ENCODE measurements at places on chromosomes 6 and 20.

DNA sequence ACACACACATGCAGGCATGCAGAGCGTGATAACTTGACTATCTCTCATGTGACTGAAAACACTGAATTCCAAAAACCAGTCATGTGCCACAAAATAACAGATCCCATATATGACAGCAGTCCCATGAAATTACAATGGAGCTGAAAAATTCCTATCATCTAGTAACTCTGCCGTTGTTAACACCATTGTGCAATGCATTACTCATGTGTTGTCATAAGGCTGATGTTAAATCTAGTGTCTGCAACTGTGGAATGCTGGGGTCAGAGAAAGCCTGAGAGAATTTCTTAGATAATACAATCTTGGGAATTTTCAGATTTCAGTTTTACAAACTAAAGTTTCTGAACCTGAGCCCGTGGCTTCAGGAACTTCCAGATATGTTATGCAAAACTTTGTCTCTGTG, 70.2 kb downstream of the LYRM4 start:
- DNase-seq: no peak

GRCh38 chr6:151731313-151731712, 76.2 kb upstream of the ESR1 start:
- DNase-seq: no peak

GRCh38 chr20:1664911-1665310, 7.3 kb upstream of the SIRPG start:
- DNase-seq: no peak

GRCh38 chr20:5667705-5668528, 82.3 kb upstream of the SHLD1 start:
- no peak for DNase-seq

DNA sequence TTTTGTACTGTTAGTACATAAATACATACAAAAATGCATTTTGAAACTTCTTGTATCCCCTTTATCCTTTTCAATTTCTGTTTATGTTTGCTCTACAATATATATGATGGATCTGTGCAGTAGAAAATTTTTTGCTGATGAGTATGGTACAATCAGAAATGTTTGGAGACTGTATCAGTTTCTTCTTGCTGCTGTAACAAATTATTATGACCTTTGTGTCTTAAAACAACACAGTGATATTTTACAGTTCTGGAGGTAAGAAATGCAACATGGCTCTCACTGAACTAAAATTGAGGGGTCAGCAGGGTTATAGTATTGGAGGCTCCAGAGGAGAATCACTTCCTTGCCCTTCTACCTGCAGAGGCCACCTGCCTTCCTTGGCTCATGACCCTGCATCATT, 184.4 kb downstream of the EYA2 start:
- no peak for DNase-seq

DNA sequence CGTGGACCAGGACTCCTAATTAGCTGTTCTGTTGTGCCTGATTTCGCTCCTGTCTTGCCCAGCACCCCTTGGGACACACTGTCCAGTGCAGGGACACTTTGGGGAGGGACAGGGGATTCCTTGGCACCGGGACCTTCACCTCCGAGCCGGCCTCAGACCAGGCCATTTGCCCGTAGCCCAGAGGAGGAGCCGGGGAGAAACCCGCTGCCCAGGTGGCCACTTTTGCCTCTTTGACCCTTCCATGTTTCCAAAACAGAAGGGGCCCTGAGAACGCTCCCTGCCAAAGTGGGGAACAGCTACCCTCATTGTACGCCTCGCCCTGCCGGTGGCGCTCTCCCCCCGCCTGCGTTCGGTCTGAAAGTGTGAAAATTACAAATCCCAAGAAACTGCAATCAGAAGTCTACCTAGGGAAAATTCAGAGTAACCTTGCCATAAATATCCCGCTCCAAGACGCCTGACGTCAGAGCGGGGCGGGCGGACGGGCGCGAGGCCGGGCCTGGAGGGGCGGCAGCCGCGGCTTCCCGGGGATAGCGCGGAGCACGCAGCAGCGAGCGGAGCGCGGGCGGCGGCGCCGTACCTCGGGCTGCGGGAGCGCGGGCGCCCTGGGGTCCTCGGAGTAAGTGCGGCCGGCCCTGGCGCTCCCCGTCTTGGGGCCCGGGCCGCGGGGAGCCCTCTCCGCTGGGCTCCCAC, at the start of gene DAAM2:
Gene DAAM2 (plus strand): TSS at position 527 of the 690 bp plus-strand sequence. CDS start 63,927 bp downstream, outside the sequence.
- no peak for DNase-seq

DNA sequence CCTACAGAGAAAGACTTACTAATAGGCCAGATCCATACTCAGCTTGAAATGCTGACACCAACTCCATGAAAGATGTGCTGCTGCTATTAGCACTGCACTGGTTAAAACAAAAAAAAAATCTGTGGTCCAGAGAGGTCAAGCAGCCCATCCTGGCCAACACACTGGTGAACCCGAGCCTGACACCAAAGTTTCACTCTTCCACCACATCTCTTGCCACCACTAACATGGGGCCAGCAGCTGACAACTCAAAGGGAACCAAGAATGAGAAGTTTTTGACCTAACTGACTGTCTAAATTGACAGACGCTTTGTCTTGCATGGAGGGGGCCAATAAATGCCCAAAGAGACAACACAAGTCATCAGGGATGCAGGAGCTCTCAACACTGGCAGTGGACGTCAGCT, 5.4 kb downstream of the CLIC5 start:
- DNase-seq: no peak

DNA sequence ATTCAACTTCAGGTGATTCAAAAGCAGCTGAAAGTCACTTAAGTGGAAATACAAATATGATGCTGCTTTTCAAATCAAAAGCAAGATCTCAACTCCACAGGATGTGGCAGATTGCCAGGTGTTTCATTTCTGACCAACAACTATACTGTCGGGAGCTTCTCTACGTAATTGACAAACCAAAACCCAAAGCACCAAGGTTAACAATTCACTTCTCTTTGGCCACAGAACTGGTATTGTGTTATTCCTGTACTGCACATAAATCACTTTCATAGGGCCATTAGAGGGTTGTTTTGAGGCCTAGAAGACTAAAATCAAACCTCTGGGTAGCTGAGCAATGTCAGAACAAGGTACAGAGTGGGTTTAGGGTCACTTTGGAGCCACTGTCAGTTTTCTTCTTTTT, 169.7 kb downstream of the HAO1 start:
- DNase-seq: no peak

GRCh38 chr20:44423480-44423879, 52.2 kb upstream of the TTPAL start:
- no peak for DNase-seq

- DNase-seq: no peak
These were observed 875.3 kb downstream of the EYS start for GRCh38 chr6:64831680-64832079.
